ENCODE measurements at places on chromosomes 2 and 18. TPM values are rescaled to one million over a fixed set of nuclear protein-coding genes. Genes with fewer than 3 reads are reported as not detected.

Gene ATP6V1C2
- polyA plus RNA-seq = 0.75 TPM

Gene NAPG
- 10.8 TPM for polyA plus RNA-seq

Gene TUBA3E
- not detected for polyA plus RNA-seq

Gene SAP130
- 24.8 TPM for polyA plus RNA-seq

Gene STPG4
- not detected for polyA plus RNA-seq

Gene FOXI3
- 0.29 TPM for polyA plus RNA-seq

Gene ST6GAL2
- polyA plus RNA-seq = 4.3 TPM

GRCh38 chr2:109305490-109306167, 176.6 kb downstream of the SH3RF3 start:
- DNase-seq = no peak

DNA sequence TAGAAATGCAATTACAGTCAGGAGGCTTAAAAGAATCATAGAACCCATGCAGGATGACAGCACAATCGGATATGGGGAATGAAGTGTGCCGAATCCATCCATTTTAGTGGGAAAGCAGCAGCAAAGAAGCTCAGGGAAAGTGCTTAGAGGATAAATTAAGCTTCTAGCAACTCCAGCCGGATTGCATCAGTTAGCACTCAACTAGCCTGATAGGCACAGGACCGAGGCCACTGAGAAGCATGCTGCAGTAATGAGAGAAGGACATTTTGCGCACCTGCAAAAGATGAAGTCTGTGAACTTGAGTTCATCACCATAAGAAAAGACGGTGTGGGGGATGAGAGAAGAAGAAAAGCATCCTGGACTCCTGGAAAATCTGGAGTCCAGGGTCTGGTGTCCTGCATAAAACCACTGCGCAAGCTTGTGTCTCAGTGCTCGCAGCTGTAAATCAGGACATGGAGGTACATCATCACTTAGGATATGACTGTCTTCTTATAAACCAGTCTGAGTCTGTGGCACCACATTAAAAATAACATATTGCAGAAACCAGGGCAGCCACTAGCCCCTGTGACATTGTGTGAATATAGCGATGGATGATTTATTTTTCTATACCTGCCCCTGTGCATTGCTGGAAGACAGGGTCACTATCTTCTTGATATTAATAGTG, 665.5 kb upstream of the SOX11 start:
- no peak for DNase-seq

DNA sequence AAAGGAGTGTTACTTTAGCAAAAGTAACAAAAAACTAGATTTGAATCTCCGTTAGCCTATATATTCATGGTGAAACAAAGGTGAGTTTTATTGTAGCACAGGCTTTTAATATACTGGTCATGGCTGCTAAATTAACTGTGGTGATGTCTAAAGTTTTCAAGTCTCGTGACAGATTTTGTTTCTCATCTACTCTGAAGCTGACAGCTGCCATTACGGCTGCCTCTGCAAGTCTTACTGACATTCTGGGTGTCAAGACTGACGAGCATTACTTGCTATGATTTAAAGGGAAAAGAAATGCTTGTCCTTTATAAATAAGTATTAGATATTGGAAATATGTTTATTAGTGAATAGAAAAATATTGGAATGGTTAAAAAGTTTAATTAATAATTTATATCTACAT, 207.7 kb downstream of the DSEL start:
- DNase-seq = no peak

GRCh38 chr2:8148260-8149006, 533.4 kb upstream of the ID2 start:
- DNase-seq = no peak

GRCh38 chr2:203394519-203395227, 66.5 kb downstream of the ABI2 start:
- DNase-seq = no peak

- no peak for DNase-seq
Observed at GRCh38 chr2:204899983-204900382, 354.7 kb downstream of the PARD3B start.

GRCh38 chr2:24076849-24077534, 866 bp upstream of the SF3B6 start:
- DNase-seq = peak; percentile 34

- DNase-seq = no peak
Observed at GRCh38 chr18:57802213-57803102, 657 bp downstream of the ATP8B1 start.

DNA sequence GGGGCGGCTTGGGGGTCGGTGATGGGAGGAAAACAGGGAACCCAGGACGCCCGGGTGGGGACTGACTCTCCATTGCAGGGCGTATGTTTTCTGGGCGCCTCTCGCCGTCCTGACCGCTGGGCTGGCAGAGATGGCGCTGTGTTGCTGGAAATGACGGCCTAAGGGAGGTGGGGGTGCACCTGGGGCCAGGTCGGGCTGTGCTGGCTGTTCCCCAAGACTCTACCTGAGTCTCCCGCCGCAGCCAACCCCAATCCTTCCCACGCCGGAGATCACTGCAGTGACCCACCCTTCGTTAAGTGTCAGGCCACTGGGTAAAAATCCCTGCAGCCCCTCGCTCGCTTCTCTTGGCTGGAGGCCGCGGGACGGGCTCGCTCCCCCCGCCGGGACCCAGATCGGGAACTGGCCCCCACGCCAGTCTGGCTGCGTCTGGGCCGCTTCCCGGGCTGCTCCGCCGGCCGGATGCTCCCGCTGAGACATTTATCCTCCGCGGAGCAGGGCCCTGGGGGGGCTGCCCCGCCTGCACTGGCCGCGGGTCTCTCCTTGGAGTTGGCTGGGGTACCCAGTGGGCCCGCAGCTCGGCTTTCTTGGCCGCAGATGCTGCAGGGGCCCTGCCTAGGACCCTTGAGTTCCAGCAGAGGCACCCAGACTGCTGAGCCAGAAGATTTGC, 7.8 kb upstream of the ARMC9 start:
- peak; percentile 26 for DNase-seq

GRCh38 chr2:80380736-80381135, 76.2 kb upstream of the LRRTM1 start:
- DNase-seq = peak; percentile 88

GRCh38 chr18:50830544-50830943, 10.7 kb upstream of the MRO start:
- DNase-seq = no peak

DNA sequence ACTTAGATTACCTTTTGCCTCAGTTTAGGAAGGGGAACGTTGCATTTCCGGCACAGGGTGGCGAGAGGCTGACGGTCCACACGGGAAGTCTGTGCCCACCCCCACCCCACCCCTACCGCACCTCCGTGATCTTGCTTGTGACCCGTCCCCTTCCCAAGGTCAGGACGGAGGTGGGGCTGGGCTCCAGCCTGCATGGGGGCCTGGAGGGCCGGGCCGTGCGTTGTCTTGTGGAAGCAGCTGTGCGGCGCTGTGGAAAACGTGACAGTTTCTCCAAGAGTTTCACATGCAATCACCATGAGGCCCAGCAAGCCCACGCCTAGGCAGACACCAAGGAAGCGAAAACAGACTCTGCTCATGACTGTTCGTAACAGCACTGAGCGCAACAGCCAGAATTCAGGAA, 76.8 kb upstream of the HDAC4 start:
- no peak for DNase-seq

- DNase-seq = no peak
Observed at GRCh38 chr2:188577231-188577630, 285.6 kb downstream of the GULP1 start.

DNA sequence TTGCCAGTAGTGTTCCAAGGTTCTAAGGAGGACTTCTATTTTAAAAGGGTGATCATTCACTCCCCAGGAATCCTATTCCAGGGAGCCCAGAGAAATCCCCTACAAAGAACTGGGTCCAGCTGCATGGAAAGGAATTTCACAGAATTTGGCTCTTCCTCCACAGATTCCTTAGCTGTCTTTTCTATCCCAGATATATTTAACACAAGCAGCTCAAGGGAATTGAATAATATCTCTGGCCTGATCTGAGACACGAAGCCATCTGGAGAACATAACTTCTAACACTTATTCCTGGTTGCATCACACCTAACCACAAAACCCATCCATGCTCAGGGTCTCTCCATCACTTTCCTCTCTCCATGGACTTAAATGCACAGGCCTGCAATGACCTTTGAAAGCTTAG, 306.7 kb upstream of the ACVR2A start:
- DNase-seq = no peak

All from brain (organoid and tissue), 16 donors.